Iris pigment epithelial cell (primary cell): ENCODE measurements at places on chromosomes 6 and 20.

- DNase-seq, result no peak
These were observed 29.0 kb downstream of the AFG1L start for GRCh38 chr6:108323710-108324466.

GRCh38 chr20:54346276-54346675 is 129.1 kb upstream of the DOK5 start:
- DNase-seq, result no peak

- no peak for DNase-seq
These were observed 43.4 kb upstream of the HINT3 start for GRCh38 chr6:125913145-125913544.

GRCh38 chr6:51535327-51535726 is 552.1 kb downstream of the PKHD1 start:
- DNase-seq, result no peak

DNA sequence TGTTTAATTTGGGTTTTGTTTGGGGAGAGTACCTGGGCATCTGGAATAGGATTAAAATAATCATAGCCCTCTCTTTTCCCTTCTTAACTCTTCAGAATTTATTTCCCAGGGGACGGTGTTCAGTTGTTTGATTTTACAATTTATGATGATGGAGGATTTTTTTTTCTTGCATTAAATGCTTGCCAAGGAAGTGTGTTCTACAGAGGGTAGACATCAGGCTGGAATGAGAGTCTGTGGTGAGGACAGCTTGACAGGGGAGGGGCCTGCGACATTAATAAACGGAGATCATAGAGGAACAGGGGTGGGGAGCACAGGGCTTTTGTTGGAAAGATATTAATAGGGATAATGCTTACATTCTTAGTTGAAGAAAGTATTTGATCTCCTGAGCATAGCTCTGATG is 297.5 kb downstream of the CLIC5 start:
- DNase-seq, result no peak

GRCh38 chr6:3806169-3806922 is 42.8 kb upstream of the FAM50B start:
- no peak for DNase-seq

DNA sequence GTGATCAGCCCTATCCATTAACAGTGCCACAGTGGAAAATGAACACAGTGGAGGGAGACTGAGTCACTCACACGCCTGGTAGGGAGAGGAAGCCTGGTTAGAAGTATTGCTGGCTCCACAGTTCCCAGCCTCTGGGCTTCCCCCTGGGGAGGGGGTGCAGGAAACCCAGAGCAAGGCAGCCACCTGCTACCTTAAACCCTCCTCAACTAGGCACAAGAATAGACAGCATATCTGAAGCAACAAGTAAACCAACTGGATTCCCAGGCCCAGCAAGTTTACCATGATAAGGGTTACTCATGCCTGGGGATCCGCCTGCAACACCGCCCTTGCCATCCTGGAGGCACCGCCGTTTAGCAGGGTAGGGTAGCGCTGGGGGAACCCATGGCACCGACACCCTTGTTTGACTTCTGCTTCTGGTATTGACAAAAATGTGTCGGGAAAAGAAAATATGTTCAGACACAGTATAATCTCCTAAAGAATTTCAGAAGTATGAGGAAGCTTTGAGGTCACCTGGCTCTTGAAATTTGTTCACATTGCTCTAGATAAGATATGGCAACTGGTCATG is 38.3 kb downstream of the SLC22A23 start:
- no peak for DNase-seq

GRCh38 chr6:75283907-75284631 is 523 bp downstream of the TMEM30A start:
- DNase-seq, result no peak

- no peak for DNase-seq
These were observed 65.1 kb upstream of the DUSP22 start for GRCh38 chr6:227074-227782.

DNA sequence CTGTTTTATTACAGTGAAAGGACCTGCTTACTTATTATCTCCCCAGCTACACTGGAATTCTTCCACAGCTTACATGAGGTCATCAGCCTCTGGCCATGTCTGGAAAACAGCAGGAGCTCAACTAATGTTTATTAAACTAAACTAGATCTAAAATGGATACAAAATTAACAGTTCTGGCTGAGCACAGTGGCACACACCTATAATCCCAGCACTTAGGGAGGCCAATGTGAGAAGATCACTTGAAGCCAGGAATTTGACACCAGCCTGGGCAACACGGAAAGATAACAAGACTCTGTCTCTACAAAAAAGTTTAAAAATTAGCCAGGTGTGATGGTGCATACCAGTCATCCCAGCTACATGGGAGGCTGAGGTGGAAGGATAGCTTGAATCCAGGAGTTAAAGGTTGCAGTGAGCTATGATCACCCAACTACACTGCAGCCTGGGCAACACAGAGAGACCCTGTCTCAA is 220.8 kb upstream of the MARCKS start:
- DNase-seq, result peak; percentile 76

GRCh38 chr6:159117046-159117445 is 52.2 kb upstream of the FNDC1 start:
- peak; percentile 48 for DNase-seq

DNA sequence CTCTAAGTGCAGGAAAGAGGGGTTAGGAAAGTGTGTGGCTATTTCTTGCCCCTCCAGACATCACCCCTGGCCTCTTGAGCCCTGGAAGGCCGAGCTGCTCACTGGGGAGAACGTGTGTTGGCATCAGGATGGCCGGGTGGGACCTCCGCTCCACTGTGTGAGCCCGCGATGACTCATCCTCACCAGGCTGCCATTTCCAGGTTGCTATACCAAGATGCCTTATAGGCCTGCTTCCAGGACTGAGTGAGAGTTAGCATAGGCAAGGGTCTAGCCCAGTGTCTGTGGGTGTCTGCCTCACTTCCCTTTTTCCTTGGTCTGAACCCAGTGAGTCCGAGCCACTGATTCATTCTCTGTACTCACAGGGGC is 105.0 kb downstream of the MRPL14 start:
- DNase-seq, result no peak

DNA sequence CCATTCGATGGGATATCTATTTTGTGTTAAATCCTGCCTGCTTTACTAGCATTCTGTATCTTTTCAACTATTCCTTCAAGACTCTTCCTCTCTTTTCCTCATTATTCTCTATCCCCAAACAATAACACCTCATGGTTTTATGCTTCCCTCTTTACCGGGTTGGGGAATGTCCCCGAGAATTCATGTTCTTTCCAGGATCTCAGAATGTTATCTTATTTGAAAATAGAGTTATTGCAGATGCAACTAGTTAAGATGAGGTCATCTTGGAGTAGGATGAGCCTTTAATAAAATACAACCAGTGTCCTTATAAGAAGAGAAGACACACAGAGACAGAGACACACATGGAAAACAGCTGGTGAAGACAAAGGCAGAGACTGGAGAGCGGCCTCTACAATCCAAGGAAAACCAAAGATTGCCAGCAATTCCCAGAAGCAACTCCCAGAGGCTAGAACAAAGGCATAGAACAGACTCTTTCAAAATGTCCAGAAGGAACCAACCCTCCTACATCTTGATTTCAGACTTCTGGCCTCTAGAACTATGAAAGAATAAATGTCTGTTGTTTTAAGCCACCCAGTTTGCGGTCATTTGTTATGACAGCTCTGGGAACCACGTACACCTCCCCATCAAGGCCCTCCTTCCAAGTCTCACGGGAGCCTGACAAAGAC is 126.8 kb upstream of the TNFAIP3 start:
- no peak for DNase-seq

- DNase-seq, result no peak
These were observed 87.8 kb downstream of the L3MBTL3 start for GRCh38 chr6:130105996-130106704.

GRCh38 chr20:38841570-38841969 is 36.1 kb downstream of the PPP1R16B start:
- DNase-seq, result no peak

GRCh38 chr6:1504465-1504864 is 105.2 kb upstream of the FOXC1 start:
- DNase-seq, result no peak

DNA sequence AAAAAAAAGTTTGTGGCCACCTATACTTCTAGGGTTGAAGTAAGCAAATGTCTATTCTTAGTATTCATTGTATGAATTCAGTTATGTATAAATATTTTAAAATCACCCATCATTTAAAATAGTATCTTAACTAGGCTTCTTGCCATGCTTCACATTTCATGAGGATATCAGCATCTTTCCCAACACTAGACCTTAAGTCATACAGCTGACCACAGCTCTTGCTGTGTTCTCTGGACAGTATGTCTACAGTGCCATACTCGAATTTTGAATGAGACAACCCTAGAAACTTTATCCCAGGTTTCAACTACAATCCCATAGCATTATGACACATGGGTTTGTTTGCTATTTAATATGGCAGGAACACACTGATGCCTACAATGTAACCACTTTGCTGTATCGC is 5.2 kb downstream of the TXNDC5 start:
- peak; percentile 54 for DNase-seq

- peak; percentile 5 for DNase-seq
These were observed 181.2 kb upstream of the POU3F2 start for GRCh38 chr6:98653179-98653578.

DNA sequence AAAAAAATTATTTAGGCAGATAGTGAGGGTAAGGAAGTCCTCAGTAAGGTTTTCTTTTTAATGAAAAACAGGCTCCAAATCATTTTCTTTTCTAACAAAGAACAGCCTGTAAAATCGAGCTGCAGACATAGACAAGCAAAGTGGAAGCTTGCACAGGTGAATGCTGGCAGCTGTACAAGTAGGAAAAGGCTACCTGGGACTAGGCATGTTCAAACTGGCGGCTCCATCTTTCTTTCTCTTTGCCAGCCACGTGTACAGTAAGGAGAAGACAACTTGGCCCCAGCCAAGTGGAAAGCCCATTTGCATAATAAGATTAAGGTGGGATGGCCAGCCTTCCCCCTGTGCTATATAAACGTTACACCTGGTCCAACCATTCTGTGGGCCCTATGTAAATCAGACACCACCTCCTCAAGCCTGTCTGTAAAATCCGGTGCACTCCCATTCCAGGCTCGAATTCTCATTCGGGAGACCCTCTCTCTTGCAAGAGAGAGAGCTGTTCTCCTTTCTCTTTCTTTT is 27.0 kb upstream of the SLC2A12 start:
- no peak for DNase-seq

GRCh38 chr6:136790411-136791295 is 1.6 kb downstream of the MAP3K5 start:
- DNase-seq, result peak; percentile 50

GRCh38 chr6:155374681-155375080 is 60.4 kb upstream of the TFB1M start:
- DNase-seq, result no peak

GRCh38 chr6:128567029-128567428 is 46.6 kb upstream of the PTPRK start:
- no peak for DNase-seq

GRCh38 chr20:36462440-36463211 is 78.7 kb upstream of the MYL9 start:
- DNase-seq, result peak; percentile 54

DNA sequence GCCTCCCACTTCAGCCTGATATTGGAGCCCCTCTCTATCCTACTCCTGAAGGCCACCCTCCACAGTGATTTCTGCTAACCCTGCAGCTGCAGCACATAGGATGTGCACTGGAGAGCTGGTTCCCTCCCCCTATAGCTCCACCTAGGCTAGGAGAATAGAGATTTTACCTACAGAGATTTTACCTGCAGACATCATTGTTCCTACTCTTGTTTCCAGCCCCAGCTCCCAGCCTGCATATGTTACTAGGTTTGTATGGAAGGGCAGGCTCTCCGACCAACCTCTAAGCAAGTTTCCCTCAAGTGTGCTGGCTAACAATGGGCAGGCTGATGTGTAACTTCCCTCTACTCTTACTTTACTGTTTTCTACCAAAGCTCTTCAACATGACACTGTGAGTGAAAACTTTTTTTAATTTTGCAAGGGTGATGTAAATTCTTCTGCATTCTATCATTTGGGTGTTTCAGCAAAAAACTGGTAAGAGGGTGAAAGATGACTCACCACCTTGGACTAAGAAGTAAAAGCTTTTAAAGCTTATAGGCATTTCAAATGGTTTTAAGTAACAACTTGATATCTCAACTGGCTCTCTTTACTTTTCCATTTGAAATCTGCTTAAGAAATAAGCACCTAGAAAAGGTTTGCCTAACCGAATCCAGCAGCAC is 106.8 kb downstream of the CDK19 start:
- peak; percentile 63 for DNase-seq

DNA sequence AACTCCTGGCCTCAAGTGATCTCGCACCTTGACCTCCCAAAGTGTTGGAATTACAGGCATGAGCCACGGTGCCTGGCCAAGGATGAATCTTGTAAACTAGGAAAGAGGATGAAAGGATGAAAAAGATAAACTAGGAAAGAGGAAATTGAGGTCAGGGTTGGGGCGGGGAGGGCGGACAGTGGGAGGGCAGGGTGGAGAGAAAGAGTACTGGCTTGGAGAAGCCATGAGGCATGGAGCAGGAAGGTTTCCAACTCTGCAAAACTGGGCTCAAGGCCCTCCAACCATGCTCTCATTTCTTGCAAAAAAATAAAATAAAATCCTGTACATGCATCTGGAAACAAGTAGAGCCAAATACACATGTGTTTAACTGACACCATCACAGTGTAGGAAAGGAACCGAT is 256.6 kb upstream of the SGK1 start:
- DNase-seq, result no peak

GRCh38 chr6:40387127-40387870 is 199.9 kb downstream of the LRFN2 start:
- DNase-seq, result no peak

GRCh38 chr20:9235518-9235917 is 166.6 kb downstream of the PLCB4 start:
- peak; percentile 70 for DNase-seq

GRCh38 chr6:54778731-54779130 is 67.8 kb upstream of the FAM83B start:
- DNase-seq, result no peak

DNA sequence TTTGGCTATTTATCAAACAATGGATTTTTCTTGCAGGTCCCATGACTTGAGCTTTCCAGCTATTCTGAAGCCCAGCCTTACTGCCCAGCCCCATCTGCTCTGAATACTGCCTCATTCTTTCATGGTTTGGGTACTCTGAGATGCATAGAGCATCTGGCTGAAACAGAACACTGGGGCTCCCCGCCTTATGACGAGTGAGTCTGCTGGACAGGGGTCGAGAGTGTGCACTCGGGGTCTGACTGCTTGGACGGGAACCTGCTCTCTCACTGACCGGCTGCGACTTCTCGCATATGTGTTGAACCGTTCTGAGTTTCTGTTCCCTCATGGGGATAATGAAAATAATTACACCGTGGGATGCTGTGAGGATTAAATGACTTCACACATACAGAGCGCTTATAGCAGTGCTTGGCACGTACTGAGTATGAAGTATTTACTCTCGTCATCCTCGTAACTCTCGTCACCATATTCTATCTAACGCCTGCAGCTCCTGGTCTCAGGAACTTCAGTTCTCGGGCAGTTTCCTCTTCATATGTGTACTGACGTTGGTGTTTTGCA is 59.5 kb upstream of the MPC1 start:
- no peak for DNase-seq

- DNase-seq, result no peak
These were observed 872 bp upstream of the RBM39 start for GRCh38 chr20:35742741-35743523.
